ENCODE measurements at places on chromosomes 13 and 19.

DNA sequence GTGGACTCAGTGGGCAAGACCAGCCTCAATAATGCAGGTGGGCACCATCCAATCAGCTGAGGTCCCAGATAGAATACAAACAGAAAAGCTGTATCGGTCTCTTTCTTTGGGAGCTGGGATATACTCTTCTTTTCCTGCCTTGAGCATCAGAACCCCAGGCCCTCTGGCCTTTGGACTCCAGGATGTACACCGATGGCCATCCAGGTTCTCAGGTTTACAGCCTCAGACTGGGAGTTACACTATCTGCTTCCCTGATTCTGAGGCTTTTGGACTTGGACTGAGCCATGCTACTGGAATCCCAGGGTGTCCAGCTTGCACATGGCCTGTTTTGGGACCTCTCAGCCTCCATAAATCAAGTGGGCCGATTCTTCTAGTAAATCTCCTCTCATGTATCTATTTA lies 27.6 kb upstream of the USP12 start:
- no peak for DNase-seq

- no peak for DNase-seq
Measured at GRCh38 chr13:44212633-44213396, 160.8 kb upstream of the SERP2 start.

- no peak for DNase-seq
Measured at GRCh38 chr19:2060884-2061494, 9.9 kb upstream of the MKNK2 start.

DNA sequence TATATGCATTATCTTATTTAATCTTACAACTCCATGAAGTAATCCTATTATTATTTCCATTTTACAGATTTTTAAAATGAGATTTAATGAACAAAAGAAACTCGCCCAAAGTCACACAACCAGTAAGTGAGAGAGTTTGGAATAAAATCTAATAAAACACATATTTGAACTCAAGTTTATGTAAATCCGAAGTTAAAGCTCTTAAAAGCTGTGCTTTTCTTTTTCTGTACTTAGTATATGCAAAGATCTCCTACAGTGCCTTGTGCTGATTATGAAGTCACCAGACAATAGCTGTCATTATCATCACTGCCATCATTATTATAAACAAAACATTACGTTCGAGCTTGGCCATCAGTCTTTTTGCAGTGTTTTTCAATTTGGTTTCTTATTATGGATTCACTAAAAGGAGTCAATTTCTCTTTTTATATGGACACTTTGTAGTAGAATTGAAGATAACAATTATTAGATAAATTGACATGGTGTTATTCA lies 29.7 kb upstream of the ENOX1 start:
- no peak for DNase-seq

DNA sequence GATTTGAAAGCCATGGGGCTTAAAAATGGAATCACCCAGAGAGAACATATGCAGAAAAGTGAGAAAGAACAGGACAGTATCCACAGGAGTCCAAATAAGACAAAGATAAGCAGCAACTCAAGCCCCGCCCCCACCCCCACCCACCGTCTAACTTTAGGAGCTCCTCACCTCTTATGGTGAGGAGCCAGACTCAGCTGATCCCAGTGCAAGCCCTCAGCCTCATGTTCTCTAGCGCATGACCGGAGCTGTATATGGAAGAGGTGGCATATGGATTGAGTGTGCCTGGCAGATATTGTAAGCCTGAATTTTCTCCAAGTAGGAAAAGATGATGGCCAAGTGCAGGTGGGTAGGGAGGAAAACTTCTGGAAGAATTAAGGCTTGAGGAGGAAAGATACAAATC lies 36.4 kb upstream of the DCT start:
- no peak for DNase-seq

- DNase-seq, result no peak
Measured at GRCh38 chr13:48875047-48875446, 100.7 kb upstream of the FNDC3A start.

- DNase-seq, result no peak
Measured at GRCh38 chr19:32130332-32130731, 215.1 kb upstream of the ZNF507 start.

Data from stimulated activated CD4-positive, alpha-beta T cell treated with anti-CD3 and anti-CD28 coated beads, TNF-alpha, amount 100 ng/mL, for 1 hour (primary cell).